ENCODE measurements at places on chromosomes 11 and 22.

DNA sequence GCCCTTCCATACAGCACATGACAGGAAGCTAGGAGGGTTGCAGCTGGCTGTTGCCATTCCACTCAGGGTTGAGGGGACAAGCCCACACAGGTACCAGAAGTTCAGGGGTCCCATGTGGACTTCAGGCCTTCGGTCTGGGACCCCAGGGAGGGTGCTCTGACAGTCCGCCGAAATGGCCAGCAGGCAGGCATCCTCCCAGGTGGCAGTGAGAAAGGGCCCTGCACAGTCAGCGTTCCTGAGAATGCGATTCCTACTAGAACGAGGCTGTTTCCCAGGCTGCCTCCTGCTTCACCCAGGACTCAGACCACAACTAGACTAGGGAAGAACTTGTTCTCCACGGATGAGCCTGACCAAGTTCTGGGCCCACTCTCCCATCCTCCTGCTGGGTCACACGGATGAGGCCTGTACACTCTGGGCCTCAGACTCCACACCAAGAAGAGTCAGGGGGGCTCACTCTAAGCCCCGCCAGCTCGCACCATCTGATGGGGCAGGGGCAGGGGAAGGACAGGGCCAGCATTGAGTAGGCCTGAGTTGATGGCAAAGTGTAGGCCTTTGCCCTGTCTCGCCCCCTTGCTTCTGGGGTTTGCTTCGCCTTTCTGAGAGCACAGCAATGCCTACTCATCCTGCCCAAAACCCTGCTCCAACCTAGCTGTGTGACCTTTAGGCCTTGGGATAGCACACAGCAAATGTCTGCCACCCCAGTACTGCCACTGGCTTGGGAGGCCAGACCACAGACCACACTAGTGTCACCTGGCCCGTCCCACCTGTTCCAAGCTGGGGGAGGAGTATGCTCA, 14.0 kb downstream of the KCNQ1OT1 start:
- no peak for DNase-seq

DNA sequence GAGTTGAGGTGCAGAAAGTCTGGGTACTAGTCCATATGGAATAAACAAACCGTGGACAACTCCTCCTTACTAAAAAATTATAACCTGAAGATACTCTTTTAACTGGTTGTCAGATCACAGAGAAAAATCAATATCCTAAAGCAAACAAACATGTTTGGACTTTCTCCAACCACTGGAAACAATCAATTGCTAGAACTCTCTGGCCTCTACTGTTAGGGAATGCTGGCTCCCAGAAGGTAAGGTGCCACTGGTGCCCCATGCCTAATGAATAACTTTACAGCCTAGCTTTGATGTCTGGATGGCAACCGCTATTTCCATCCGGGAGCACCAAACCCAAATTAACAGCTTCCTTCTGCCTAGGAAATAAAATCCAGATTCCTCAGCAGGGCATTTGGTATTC, 74.5 kb downstream of the AMBRA1 start:
- DNase-seq, result no peak

DNA sequence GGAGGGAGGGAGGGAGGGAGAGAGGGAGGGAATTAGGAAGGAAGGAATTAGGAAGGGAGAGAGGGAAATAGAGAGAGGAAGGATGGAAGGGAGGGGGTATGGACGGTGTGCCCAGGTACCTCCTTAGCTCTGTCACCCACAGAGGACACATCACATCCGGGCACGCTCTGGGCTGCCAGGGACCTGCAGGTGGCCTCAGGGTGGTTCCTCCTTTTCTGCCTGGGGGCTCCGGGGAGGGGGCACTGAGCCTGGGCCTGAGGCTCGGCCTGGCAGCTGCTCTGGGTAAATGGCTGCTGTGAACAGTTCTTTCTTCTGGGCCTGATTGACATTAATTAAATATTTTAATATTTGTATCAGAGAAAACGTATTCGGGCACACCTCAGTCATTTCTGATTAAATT, 733.5 kb downstream of the BRD1 start:
- DNase-seq, result no peak

- DNase-seq, result no peak
Measured at GRCh38 chr11:40178470-40178869, 1281.0 kb downstream of the LRRC4C start.

- no peak for DNase-seq
Measured at GRCh38 chr11:121376130-121376529, 76.0 kb upstream of the SORL1 start.

DNA sequence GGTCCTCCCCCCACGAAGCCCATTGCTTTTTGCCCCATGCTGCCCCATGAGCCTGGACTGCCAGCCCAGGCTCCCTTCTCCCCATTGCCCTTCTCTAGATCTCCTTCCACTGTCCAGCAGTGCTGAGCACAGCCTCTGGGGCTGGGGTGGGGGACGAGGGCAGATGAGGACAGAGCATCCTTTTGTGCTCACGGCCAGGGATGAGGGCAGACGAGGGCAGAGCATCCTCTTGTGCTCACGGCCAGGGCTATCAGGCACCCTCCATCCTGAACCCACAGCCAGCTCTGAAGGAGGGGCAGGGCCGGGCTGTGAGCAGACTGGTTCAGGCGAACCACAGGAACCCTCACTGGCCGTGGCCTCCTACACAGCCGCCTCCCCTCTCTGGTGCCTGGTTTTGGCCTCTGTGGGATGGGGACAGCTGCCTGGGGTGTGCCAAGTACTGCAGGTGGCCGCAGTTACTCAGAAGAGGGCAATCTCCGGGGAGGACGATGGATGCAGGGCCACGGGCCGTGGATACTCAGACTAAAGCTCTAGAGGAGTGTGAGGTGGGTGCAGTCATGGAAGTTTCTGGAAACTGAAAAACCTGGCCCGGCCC, 1258.8 kb downstream of the BRD1 start:
- DNase-seq, result no peak

GRCh38 chr11:45166604-45166897, 20.1 kb downstream of the PRDM11 start:
- no peak for DNase-seq

GRCh38 chr11:94664346-94664745, 97.2 kb downstream of the PIWIL4 start:
- DNase-seq, result no peak

DNA sequence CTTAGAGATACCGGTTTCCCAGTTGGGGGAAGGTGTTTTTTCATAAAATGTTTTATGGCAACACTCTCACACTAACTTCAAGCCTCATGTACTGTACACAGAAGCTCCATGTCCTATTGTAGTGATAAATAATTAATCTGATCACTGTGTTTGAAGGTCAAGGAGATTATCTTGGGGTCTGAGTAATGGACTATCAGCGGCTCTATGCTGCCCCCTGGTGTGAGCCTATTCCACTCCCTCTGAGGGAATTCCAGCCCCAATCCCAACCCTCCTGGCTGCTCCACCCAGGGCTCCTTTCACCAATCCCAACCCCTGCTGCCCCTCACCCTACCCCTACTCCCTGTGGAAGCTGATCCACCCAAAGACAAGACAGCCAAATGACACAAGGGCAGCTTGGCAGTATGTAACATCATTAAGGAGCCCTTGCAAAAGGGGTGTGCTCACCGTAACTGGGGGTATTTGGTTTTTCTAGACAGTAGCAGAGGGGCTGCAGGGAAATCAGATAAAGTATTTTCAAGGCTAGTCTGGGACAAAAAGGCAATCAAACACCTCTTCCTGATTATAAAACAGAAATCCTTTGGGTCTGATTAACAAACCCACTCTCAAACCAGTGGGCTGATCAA, 22.3 kb downstream of the HPS4 start:
- DNase-seq, result no peak
